ENCODE measurements at places on chromosomes 16 and 17. TPM values are rescaled to one million over a fixed set of nuclear protein-coding genes. Genes with fewer than 3 reads are reported as not detected.

- DNase-seq: no peak
These were observed 260.5 kb downstream of the HAPSTR1 start for GRCh38 chr16:9351841-9352434.

KCNH6 gene
- not detected for total RNA-seq

CRHR1 gene
- 0.39 TPM for total RNA-seq

PRDM7 gene
- not detected for total RNA-seq

Data from skin of body (tissue), 3 donors.